ENCODE measurements at places on chromosomes 3 and 15.

DNA sequence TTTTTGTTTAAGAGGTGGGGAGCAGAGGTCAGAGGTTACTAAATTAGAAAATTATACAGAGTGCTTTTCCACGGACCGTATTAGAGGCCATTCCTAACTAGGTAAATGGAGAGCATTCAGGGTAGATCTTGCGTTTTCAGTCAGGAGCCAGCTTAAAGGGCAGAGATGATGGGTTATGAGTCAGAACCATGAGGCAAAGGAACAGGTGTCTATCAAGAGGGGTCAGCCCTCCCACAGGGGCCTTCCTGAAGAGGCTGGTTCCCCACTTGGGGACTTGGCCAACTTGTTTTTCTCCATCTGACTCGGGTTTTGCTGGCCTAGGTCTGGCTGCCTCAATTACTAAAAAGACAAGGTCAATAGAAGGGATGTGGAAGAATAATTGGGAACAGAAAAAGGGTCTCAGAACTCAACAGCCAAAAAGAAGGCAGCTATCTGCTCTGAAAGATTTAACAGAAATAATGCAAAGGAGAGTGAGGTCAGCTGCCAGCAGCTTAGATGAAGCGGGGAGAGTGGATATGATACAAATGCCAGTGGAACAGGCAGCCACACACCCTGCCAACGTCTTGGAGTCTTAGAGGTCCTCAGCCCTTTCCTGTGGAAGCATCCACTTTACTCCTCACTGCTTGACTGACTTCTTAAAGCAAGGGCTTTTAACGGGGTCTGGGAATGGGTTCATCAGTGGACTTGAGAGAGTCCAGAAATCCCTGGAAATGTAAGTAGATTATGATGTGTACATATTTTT, 17.6 kb downstream of the MTMR14 start:
- no peak for DNase-seq

GRCh38 chr15:86879250-86880229, 799.9 kb downstream of the AGBL1 start:
- DNase-seq: no peak

DNA sequence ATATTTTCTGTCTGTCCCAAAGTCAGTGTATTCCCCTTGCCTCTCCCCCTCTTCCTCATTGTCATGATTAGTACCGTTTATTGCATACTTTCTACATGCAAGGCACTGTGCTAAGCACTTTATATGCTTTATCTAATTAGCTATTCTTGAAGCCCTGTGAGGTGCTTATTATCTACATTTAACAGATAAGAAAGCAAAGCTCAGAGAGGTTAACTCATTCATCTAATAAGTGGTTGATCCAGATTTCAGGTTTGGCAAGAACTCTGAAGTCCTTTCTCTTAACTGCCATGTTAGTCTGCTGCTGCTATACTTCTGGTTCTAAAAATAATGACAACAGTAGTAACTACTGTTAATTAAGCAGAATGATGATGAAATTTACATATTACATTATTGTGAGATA, 13.5 kb downstream of the IQGAP1 start:
- no peak for DNase-seq

- no peak for DNase-seq
Measured at GRCh38 chr3:4417449-4417848, 49.6 kb downstream of the SUMF1 start.

DNA sequence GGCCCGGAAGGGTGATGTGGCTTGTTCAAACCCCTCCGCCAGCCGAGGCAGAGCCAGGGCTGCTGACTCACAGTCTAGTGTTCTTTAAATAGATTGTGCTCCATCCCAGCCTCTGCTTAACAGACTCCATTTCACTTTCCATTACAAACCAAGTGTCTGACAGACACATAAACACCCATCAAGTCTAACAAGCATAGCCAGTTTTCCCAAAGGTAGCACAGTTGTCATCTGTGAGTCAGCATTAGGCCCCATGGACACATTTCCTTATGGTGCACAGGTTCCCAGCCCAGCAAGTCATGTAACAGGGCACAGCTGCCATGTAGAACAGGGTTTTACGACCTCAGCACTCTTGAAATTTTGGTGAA, 109.9 kb upstream of the RAP2B start:
- peak; percentile 79 for DNase-seq

- no peak for DNase-seq
Measured at GRCh38 chr3:117633207-117633606, 923.6 kb downstream of the TUSC7 start.

DNA sequence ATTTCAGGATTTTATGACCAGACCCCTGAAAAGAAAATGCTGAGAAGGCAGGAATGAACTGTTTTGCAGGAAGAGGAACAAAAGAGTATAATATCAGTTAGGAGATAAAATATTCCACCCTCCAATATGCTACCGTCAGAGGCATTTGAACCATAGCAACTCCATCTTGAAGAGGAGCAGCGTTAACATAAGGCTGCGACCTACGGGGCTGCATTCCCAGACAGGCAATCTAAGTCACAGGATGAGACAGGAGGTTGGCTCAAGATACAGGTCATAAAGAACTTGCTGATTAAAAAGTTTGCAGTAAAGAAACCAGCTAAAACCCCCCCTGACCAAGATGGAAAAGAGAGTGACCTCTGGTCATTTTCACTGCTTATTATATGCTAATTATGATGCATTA, 22.9 kb downstream of the CCDC39 start:
- no peak for DNase-seq

- no peak for DNase-seq
Measured at GRCh38 chr15:65323071-65323511, 18.6 kb downstream of the RNU5B-1 start.

- peak; percentile 89 for DNase-seq
Measured at GRCh38 chr15:68431037-68431791, 749 bp downstream of the ITGA11 start.

GRCh38 chr15:39099524-39099923, 481.4 kb upstream of the THBS1 start:
- no peak for DNase-seq

DNA sequence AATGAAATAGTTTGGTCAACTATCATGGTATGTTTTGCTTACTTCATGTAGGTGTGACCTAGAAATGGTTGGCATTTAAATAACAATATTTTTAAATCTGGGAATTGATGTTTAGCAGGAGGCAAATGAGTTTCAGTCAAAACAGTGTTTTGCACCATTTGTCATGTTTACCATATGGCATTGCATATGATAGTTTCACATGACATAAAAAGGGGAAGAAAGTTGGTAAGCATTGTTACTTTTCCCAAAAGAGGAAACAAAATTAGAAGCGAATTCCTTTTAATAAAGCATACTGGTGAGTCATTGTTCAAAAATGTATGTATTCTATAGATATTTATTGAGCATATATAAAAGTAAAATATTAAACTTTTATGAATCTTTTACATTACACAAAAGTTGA, 2.3 kb downstream of the RNF13 start:
- DNase-seq: no peak

DNA sequence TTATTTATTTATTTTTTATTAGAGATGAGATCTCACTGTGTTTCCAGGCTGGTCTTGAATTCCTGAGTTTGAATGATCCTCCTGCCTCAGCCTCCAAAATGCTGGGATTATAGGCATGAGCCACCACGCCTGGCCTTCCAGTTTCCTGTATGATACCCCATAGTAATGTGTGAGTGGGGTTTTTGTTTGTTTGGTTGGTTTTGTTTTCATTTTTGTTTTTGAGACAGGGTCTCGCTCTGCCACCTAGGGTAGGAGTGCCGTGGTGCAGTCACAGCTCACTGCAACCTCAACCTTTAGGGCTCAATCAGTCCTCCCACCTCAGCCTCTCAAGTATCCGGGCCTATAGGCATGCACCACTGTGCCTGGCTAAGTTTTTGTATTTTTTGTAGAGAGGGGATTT, 30.9 kb downstream of the GOLM2 start:
- no peak for DNase-seq

- DNase-seq: no peak
Measured at GRCh38 chr15:81809543-81809942, 236.3 kb downstream of the MEX3B start.

DNA sequence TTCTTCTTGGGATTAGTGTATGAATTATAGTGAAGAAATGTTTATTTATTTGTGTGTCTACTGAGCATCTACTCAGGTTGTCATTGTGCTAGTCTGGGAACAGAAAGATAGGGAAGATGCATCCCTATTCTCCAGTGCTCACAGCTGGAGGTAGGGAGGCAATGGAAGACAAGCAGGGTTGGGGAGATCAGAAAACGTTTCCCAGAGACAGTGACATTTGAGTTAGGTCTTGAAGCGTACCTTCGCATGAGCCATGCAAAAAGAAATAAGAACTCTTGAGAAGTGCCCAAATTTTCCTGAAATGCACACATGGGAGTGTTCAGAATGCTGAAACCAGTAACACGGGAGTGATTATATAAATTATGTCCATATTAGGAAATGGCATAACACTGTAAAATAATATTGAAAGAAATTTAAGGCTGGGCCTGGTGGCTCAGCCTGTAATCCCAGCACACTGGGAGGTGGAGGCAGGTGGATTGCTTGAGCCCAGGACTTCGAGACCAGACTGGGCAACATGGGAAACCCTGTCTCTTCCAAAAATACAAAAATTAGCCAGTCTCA, 5.3 kb upstream of the CEMIP start:
- no peak for DNase-seq

GRCh38 chr3:174253196-174253823, 605.8 kb upstream of the NAALADL2 start:
- DNase-seq: no peak

DNA sequence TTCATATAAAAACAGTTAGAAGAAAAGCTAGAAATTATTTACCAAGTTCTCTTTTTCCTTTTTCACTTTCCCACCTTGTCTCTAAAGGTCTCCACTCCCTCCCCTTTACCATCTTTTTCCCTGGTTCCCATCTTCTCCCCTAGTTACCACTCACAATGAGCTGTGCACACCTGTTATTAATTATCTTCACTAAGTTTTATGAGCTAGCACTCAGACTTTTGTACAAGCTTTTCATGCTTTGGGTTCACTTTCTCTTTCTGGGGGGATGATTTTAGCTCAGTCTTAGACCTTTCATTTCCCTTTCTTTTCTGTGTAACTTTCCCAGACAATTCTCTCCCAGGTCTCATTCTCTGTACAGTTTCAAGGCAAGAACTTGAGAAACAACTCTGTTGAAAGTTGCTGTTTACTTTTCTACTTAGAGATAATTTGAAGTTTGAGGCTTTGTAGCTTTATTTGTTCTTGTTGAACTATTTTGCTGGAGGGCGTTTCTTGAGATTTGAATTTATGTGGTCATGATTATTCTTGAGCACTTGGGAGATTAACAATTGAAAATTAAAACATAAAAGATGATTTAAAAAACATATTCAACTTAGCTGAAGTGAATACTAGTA, 24.0 kb upstream of the AADAC start:
- DNase-seq: no peak

DNA sequence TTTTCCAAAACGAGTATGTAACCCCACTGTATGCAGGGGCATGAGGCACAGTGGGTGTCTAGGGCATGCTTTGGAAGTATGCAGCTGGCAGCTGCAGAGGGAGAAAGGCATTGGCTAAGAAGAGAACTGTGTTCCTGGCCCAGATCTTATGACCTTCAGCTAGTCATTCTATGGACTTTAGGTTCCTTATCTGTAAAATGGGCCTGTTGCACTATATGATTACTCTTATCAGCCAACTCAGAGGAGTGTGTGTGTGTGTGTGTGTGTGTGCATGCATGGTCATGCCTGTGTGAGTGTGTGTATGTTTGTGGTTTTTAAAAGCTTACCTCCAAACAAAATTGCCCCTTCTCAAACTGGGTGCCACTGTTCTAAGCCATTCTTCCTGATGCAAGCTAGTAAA, 27.4 kb upstream of the CHST2 start:
- DNase-seq: no peak

DNA sequence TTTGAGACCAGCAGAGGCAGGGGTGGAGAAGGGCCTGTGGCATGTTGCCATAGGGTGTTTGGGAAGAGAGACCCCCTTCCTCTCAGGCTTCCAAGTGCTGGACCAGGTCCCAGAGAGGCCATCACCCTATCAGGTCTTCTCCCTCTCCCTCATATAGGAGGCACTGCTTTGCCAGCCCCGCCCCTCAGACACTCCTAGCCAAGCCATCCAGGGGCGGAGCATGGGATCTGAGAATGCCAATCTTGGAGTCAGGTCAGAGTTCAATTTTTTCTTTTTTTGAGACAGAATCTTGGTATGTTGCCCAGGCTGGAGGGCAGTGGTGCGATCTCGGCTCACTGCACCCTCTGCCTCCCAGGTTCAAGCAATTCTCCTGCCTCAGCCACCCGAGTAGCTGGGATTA, 32.7 kb downstream of the CRABP1 start:
- DNase-seq: no peak

DNA sequence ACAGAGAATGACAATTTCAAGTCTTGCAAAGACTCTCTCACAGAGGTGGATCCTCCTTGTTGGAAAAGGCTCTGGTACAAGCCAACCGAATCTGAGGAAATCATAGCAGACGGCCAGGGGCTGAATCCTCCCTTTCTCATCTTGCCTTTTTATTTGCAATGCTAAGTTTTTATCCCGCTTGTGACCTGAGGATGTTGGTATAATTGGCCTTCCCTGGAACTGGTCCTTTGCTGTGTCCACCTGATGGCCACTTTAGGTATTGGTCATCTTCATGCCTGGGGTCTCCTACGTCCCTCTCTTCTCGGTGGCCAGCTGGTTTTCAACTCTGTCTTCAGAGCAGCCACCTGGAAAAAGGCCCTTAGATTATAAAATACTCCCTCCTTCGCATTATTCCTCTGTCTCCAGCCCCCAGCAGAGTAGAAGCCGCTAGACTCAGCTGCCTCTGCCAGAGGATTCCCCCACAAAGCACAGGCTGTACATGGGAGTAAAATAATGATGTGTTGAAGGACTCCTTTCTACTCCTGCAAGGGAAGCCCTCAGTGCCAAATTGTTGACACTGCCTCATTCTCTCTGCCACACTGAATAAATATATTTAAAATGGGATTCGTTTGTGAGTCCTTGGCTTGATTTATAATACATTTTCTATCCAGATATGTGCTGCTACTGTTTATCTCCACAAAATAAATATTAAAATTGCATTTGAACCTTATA, 208.9 kb upstream of the CFAP20DC start:
- no peak for DNase-seq

DNA sequence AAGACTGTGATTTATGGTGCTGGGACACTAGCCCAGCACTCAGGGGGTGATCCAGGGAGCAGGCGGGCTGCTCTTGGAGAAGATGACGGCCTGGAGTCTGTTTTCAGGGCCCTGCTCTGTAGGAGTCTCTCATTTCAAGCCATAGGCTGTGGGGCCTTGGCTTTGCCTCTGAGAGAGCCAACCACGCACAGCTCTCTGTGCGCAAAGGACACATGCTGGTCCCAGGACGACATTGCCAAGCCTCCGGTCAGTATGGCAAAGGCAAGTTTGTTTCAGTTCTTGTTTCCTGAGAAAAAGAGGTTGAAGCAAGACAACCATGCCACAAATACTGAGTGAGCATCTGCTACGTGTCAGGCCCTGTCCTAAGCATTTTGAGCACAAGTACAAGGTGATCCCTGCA, 197.1 kb downstream of the EPHB1 start:
- DNase-seq: no peak
